NCI-H510A (cell line): ENCODE measurements at places on chromosomes 4 and X.

- peak; percentile 26 for DNase-seq
Measured at GRCh38 chr4:173448103-173448502, 49.2 kb upstream of the SCRG1 start.

GRCh38 chr4:13656569-13657405 lies 29.3 kb upstream of the BOD1L1 start:
- peak; percentile 21 for DNase-seq

DNA sequence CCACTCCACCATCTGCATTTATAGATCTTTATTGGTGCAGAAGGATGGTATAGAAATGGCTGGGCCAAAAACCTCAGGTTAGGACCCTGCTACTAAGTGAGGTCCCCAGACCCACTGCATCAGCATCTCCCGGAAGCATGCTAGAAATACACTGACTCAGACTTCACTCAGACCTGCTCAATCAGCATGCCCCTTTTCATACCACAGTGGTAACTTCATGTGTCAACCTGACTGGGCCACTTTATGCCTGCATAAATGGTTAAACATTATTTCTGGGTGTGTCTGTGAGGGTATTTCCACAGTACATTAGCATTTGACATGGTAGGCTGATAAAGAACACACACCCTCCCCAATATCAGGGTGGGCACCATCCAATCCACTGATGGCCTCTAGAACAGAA lies 118.6 kb upstream of the VCX3B start:
- no peak for DNase-seq

DNA sequence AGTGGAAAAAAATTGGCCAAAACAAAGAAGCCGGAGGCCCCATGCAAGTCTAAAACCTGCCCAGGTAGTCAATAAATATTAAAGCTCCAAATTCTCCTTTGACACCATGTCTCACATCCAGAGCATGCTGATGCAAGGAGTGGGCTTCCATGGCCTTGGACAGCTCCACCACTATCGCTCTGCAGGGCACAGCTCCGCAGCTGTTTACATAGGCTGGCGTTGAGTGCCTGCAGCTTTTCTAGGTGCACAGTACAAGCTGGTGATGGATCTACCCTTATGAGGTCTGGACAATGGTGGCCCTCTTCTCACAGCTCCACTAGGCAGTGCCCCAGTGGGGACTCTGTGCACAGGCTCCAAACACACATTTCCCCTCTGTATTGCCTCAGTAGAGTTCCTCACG lies 84.2 kb upstream of the LANCL3 start:
- no peak for DNase-seq

DNA sequence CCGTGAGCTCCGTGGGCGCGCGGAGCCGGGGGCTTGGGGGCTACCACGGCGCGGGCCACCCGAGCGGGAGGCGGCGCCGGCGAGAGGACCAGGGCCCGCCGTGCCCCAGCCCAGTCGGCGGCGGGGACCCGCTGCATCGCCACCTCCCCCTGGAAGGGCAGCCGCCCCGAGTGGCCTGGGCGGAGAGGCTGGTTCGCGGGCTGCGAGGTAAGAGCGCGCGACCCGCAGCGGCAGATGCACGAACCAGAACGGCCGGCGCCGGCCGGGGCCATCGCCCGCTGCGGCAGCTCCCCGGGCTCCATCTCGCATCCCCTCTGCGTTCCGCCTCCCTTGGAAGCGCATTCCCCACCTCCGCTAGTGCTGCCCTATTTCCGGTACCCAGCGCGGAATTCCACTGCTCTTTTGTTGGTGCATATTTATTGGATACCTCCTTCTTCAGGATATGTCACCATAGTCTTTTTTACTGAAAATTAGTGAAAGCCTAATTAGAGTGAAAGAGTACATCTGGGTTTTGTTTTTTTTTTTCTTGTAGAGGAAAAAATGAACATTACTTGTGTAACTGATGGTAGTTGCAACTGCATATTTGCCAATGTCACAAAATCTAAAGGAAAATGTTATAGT lies 797 bp downstream of the PKD2 start:
- peak; percentile 49 for DNase-seq

- no peak for DNase-seq
Measured at GRCh38 chr4:137043184-137043583, 489.1 kb downstream of the PCDH18 start.

DNA sequence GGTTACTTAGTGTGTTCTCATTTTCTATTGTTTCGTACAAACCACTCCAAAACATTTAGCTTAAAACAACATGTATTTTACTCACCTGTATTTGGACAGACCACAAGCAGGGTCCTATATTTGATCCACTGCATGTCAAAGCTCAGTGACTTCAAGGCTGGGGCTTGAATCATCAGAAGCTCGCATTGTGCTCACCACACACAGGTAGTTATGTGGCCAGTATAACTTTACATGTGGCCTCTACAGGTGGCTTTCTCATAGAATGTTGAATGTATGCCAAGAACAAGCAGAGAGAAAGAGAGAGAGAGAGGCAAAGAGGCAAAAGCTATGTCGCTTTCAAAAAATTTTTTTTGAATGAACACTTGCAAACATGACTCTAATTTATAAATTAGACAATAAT lies 107.6 kb downstream of the QRFPR start:
- no peak for DNase-seq

- DNase-seq, result no peak
Measured at GRCh38 chr4:151804086-151804630, 43.4 kb upstream of the GATB start.

- no peak for DNase-seq
Measured at GRCh38 chrX:107710617-107711391, 64.8 kb downstream of the TSC22D3 start.

DNA sequence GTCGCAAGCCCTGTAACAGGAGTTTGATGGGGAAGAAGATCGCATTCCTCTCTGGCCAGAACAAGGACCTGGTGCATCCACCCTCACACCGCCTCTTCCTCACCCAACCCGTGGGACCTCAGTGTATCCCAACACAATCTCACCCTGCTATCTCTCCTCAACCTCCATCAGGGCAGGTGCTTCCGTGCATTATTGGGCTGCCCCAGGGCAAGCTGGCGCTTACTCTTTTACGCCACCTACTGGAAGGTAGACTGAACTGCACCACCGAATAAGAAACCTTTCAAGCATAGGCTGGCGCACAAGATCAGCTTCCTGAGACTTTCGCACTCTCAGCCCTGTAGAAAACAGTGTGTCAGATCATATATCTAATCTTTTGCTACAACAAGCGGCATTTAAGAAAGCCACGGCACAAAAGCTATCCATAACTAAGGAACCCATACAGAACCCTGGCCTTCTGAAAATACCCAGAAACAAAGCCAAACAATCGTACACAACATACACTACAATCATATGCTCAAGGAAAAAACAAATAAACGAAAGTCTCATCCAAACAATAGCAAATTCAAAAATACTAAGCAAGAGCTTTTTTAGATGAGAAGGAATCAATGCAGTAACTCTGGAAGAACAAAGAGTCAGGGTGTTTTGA lies 209.3 kb downstream of the UGT8 start:
- no peak for DNase-seq

- no peak for DNase-seq
Measured at GRCh38 chr4:6972911-6973310, 63.3 kb downstream of the TBC1D14 start.

DNA sequence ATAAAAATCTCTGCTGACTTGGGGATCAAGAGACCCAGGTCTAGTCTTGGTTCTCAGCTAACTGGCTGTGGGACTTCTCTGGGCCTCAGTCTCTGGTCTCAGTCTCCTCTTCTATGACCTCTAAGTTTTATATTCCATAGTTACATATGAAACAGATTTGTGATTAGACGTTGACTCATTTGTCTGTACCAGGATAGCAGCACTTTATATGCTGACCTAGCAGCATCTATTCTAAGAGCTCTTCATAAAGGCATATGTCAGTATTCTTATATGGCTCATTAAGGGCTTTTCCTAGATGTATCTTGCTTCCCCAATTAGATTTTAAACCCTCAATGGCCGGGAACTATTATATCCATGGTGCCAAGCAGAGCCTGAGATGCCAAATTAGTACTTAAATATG lies 12.7 kb downstream of the GRPR start:
- no peak for DNase-seq

DNA sequence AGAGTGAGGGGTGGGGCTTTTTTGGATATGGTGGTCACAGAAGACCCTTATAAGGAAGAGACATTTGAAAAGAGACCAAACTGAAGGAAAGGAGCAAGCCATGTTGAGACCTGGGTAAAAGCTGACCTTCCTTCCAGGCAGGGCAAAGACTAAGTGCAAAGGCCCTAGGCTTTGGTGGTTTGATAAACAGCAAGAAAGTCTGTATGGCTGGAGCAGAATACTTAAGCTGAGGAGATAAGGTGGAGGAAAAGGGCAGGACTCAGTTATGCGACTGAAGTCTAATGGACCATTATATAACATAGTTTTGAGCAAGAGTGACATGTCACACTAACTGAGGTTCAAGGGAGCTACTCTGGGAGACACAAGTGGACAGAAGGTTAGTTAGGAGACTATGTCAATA lies 20.0 kb downstream of the SH3RF1 start:
- DNase-seq, result no peak

DNA sequence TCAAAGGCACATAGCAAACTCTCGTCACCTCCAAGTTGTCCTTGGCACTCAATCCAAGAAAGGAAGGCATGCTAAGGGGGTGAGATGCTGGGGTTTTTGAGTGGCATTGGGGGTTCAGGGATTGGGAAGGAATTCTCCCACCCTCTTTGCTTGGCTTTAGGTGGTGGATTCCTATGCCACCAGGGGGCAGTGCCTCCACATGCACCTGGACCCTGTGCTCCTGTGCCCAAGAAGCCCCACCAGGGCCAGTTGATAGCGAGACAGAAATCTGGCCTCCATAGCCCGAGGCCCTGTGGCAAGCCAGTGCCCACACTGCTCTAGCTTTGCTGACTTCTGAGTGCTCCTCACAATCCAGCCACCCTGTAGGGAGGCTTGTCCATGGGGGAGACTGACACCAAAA lies 2.0 kb upstream of the FATE1 start:
- no peak for DNase-seq

DNA sequence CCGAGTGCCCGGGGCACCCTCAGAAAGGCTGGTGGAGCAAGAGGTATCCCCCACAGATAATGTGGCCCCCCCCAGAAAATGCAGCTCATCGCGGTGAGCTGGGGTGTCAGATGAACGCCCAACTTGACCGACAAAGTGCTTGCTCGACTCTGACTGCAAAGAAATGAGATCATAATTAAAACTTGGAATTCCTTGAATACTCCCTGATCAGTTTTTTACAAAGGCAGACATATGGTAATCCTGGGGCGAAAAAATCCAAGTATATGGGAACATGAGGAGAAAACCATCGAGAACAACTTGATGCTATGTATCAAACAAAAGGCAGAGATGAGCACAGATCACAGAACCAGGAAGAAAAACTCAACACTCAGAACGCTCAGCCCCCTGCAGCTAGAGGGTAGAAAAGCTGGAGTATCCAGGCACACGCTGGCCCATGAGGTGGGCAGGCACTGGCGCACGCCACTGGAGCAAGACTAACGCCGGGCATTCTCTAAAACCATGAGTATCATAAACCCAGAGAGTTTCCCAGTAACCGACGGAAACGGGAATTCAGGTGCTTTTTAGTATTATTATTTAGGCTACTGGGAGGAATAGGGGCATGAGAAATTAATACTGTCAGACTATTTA lies 127.3 kb downstream of the AFAP1 start:
- no peak for DNase-seq

- DNase-seq, result peak; percentile 40
Measured at GRCh38 chrX:119512146-119512800, 44.0 kb downstream of the SLC25A5 start.

DNA sequence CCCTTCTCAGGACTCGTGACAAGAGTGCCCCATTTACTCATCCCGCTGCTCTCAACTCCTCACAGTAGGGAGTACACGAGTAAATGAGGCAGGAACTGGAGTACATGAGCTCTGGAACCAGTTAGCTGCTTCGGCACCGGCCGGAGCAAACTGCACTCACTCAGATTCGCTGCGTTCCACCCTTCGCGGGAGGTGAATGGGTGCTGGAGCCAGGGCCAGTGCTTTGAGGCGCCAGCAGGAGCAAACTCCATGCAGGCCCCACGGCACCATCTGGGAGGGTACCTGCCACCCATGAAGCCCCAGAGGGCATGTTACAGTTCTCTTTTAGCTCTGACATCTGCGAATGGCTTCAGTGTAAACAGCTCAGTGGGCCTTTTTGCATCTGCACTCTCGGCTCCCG lies 315.5 kb upstream of the GK2 start:
- DNase-seq, result no peak

DNA sequence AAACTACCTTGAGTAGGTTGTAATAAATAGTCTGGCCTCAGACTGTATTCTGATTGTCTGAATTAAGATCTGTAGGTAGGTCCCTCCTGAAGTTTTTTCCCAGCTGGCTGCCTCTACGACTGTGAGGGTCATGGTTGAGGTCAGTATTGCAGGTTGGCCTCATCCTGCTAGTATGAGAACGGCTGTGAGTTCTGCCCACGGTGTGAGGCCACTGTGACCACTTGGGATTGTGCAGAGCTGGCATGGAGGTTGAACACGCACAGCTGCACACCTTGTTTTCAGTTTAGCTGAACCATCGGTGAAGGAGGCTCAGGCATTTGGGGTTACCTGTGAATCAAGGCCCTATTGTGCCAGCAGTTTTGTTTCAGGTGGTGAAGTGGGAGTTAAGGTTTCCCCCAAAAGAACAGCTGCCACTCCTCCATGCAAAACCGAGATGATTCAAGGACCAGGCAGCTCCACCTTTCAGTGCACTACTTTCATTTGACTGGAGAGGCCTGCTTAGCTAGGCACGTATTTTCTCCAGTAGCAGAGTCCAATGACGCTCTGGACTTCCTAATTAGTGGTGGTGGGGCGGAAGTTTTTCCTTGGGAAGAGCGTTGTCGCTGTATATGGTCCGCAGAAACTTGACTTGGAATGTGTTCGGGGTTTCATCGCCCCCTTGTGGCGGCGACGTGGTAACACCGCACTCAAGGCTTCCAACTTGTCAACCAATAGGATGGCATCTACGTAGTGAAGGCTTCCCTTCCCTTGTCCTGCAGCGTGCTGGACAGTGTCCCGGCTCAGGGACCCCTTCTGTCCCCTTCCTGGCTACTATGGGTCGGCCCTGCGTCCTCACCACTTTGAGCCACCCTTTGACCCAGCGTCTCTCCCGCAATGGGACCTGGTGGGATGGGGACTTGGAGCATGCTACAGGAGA lies 13.8 kb downstream of the CMC4 start:
- no peak for DNase-seq

DNA sequence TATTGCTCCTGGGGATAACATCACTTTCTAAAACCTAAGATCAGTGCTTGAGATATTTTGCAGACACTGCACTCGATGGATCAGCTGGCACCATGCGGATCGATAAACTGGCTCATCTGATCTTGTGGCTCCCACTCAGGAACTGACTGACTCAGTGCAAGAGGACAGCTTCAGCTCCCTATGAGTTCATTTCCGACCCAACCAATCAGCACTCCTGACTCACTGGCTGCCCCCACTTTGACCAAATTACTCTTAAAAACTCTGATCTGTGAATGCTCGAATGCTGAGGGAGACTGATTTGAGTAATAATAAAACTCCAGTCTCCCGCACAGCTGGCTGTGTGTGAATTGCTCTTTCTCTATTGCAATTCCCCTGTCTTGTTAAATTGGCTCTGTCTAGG lies 110.1 kb downstream of the ANAPC4 start:
- no peak for DNase-seq

- no peak for DNase-seq
Measured at GRCh38 chrX:123263270-123263669, 79.2 kb downstream of the GRIA3 start.

GRCh38 chr4:187270154-187270553 lies 546.5 kb upstream of the FAT1 start:
- no peak for DNase-seq

- no peak for DNase-seq
Measured at GRCh38 chrX:23478056-23478455, 143.4 kb downstream of the PTCHD1 start.
